Neural progenitor cell (in vitro differentiated cells): ENCODE measurements at places on chromosomes 16 and 17.

DNA sequence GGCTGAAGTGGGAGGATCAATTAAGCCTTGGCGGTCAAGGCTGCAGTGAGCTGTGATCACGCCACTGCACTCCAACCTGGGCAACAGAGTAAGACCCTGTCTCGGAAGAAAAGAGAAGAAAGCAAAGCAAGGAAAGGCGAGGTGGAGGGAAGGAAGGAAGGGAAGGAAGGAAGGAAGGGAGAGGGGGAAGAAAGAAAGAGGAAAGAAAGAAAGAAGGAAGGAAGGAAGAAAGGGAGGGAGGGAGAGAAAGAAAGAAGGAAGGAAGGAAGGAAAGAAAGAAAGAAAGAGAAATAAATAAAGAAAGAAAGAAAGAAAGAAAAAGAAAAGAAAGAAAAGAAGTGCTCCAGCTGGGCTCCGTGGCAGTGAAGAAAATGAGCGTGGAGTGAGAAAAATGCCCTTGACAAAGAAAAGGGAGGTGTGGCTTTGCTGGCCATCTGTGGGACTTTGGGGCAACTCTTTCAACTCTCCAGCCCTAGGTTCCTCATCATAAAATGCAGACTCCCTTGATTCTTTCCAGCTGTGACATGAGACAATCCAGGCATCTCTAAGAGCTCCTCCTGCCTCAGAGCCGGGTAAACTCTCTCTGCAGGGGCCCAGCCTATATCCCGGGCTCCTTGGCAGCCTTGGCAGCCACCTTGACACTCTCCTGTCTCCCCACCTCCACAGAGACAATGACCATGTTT lies 2.4 kb downstream of the GSDMA start:
- DNase-seq: no peak
- H3K27me3 ChIP-seq: peaks cover 3% of the 10 kb centered on the region
- H3K4me3 ChIP-seq: no peak overlapping the region
- no peaks in the 10 kb centered on the region for H3K36me3 ChIP-seq
- no peaks in the 10 kb centered on the region for H3K4me1 ChIP-seq
- no peak overlapping the region for H3K27ac ChIP-seq

DNA sequence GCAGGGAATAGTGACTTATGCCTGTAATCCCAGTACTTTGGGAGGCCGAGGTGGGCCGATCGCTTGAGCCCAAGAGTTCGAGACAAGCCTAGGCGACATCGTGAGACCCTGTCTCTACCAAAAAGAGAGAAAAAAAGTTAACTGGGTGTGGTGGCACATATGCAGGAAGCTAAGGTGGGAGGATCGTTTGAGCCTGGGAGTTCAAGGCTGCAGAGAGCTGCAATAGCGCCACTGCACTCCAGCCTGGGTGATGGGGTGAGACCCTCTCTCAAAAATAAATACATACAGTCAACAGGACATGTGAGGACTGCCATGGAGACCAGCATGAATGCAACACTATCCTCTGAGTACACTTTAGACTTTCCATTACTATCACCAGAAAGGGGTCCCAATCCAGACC lies 15.4 kb upstream of the ST6GALNAC2 start:
- no peak overlapping the region for H3K4me3 ChIP-seq
- DNase-seq: no peak
- no peaks in the 10 kb centered on the region for H3K36me3 ChIP-seq
- H3K27me3 ChIP-seq: no peaks in the 10 kb centered on the region
- H3K27ac ChIP-seq: no peak overlapping the region

GRCh38 chr16:87496447-87496801 lies 3.6 kb upstream of the ZCCHC14 start:
- H3K36me3 ChIP-seq: no peaks in the 10 kb centered on the region
- H3K4me3 ChIP-seq: no peak overlapping the region
- DNase-seq: no peak
- H3K27me3 ChIP-seq: peaks cover 5% of the 10 kb centered on the region
- H3K4me1 ChIP-seq: peaks cover 3% of the 10 kb centered on the region

DNA sequence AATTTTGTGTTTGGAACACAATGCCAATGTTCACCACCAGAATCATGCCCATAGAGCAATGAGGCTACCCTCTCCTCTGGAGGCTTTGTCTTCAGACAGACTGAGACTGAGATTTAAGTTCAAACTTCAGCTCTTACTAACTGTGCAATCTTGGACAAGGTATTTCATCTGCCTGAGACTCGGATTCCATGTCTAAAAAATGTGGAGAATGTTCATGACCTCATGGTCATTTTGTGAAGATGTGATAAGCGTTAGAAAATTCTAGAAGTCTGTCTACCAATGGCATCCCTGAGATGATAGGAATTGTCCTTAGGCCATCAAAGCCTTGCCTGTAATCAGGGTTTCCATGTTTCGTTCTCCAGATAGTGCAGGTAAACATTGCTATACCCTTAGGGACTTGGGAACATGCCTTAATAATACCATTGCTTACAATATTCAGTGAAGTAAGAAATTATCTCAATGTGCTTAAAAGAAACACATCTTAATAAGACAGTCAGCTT lies 388.2 kb upstream of the MAF start:
- no peaks in the 10 kb centered on the region for H3K27me3 ChIP-seq
- no peak overlapping the region for H3K4me3 ChIP-seq
- no peak overlapping the region for H3K27ac ChIP-seq
- no peaks in the 10 kb centered on the region for H3K36me3 ChIP-seq
- no peaks in the 10 kb centered on the region for H3K4me1 ChIP-seq

DNA sequence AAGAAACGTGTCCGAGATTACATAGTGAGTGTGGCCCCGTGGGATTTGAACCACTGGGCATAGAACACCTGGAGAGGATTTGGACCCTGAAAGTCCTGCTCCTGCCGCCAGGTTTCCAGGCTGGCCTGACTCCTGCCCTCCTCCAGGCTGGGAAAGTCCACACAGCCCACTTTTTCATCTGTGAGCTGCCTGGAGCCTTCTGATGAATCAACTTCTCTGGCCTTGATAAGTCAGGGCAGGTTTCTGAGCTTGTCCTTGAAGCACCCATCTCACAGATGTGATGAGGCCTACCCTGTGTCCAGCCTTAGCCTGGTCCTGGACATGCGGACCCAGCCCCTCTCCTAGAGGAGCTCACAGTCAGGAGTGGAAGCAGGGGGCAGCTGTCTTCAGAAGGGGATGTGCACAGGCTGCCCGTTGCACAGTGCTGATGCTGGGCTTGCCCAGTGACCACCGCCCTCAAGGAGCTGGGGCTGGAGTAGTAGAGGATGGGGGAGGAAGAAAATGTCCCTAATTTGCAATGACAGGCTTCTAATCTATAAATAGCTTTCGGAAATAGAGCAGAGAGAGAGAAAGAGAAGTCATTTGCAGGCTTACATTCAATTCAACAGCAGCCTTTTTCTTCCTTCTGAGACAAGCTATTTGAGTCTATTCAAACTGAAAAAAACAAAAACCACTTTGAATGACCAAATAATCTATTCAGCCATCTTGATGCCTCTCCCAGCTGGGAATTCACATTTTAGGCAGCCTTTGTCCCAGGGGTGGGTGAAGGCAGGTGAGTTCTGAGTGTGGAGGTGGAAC lies 73.5 kb upstream of the DNAJA2 start:
- no peaks in the 10 kb centered on the region for H3K36me3 ChIP-seq
- no peak overlapping the region for H3K4me3 ChIP-seq
- H3K4me1 ChIP-seq: peaks cover 13% of the 10 kb centered on the region
- DNase-seq: no peak
- H3K27ac ChIP-seq: no peak overlapping the region
